Hair follicle dermal papilla cell (primary cell): ENCODE measurements at places on chromosomes 13 and 19. TPM values are rescaled to one million over a fixed set of nuclear protein-coding genes. Genes with fewer than 3 reads are reported as not detected.

FPR3 gene
- total RNA-seq: not detected in 2 replicates

RGCC gene
- 56.2 and 151 TPM in 2 replicates for total RNA-seq

SERP2 gene
- total RNA-seq: 4.1 TPM in 2 replicates

NLRP11 gene
- total RNA-seq: under 0.01 TPM in 1 of 2 replicates, not detected in the other

SF3A2 gene
- total RNA-seq: 20.9 and 33.6 TPM in 2 replicates

IGFL2 gene
- total RNA-seq: not detected in 2 replicates

RAB8A gene
- total RNA-seq: 65.8 and 66.0 TPM in 2 replicates

CNN1 gene
- total RNA-seq: 8.4 and 13.2 TPM in 2 replicates

DAND5 gene
- total RNA-seq: 0.65 and 0.85 TPM in 2 replicates

ZNF208 gene
- 1.9 and 5.2 TPM in 2 replicates for total RNA-seq

NKG7 gene
- not detected in 2 replicates for total RNA-seq

CYP2S1 gene
- not detected in 2 replicates for total RNA-seq

GCDH gene
- 28.9 and 41.5 TPM in 2 replicates for total RNA-seq

STARD13 gene
- 50.9 and 76.9 TPM in 2 replicates for total RNA-seq

SPINT2 gene
- 15.8 and 16.1 TPM in 2 replicates for total RNA-seq

CRYL1 gene
- total RNA-seq: 10.8 and 18.0 TPM in 2 replicates

GIPR gene
- total RNA-seq: 0.49 TPM in 1 of 2 replicates, not detected in the other

VAV1 gene
- not detected in 2 replicates for total RNA-seq

LMO7 gene
- 247 and 289 TPM in 2 replicates for total RNA-seq

ZNF610 gene
- total RNA-seq: 1.9 and 2.6 TPM in 2 replicates

PRTN3 gene
- total RNA-seq: not detected in 2 replicates

TLE6 gene
- 1.1 and 2.3 TPM in 2 replicates for total RNA-seq

GDF15 gene
- 4.5 and 4.9 TPM in 2 replicates for total RNA-seq

STXBP2 gene
- total RNA-seq: 3.4 and 3.9 TPM in 2 replicates

TRPM4 gene
- total RNA-seq: 32.6 and 32.7 TPM in 2 replicates

LHFPL6 gene
- 89.6 and 90.5 TPM in 2 replicates for total RNA-seq

C1QTNF9B gene
- not detected in 2 replicates for total RNA-seq

SMIM44 gene
- not detected in 2 replicates for total RNA-seq

ZNF284 gene
- 3.2 and 3.4 TPM in 2 replicates for total RNA-seq

ZNF816 gene
- 5.2 and 8.1 TPM in 2 replicates for total RNA-seq

LMTK3 gene
- total RNA-seq: under 0.01 and 0.36 TPM in 2 replicates
